ENCODE measurements at places on chromosomes 2 and 18.

DNA sequence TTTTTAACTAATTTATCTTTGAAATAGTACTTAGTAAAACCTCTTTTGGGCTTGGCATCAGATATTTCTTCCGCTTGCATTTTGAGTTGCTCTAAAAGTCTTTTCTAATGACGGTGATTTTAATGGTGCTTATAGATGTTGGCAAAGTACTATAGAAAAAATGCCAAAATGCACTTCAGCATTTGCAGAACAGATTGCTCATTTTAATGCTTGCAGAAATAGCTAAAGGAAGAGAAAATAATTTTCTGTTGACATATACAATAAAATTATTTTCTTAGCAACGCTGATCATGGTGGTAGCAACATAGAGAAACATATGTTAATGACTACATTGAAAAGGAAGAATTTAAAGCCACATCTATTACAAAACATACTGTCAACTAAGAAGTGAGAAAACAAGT, 170.7 kb downstream of the STK39 start:
- DNase-seq, result no peak

DNA sequence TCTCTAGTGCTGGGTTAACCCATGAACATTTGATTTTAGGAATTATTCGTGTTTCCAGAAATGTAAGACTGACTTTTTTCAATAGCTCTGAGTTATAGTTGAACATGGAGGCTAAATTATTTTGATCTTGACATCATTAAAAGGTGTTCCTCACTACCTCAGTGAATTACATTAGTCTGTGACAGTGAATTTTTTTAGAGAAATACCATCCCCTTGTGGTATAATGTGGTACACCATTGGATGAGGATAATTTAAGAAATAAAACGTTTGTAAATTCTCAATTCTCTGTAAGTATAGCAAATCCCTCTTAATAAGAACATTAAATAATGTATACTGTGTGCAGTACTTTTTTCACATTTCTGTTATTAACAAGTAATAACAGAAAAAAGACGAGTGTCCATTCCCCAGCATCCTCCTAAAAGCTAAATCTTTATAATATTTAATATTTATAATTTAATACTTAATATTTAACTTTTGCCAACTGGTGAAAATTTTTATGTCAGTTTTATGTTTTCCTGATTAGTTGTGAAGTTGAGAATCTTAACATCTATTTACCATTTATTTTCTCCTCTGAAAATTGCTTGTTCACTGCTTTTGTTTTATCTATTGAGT, 70.3 kb upstream of the CWC22 start:
- DNase-seq, result no peak

DNA sequence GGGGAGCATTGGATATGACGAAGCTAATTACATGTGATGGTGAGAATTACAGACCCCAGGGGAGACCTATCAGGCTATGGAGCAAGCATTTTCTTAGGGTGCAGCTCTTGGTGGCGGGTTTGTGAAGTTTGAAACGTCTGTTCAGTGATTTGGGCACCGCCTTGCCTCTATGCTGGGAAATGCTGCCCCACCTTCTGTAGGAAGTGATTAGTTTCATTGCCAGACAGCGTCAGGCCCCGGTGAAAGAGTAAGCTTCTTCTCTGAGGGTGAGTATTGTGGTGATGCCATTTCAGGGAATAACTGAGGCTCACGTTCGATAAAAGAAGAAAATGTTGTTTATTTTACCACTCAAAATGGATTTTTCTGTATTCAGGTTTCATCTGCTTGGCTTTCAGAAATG, 186.2 kb upstream of the CDH2 start:
- DNase-seq, result no peak

DNA sequence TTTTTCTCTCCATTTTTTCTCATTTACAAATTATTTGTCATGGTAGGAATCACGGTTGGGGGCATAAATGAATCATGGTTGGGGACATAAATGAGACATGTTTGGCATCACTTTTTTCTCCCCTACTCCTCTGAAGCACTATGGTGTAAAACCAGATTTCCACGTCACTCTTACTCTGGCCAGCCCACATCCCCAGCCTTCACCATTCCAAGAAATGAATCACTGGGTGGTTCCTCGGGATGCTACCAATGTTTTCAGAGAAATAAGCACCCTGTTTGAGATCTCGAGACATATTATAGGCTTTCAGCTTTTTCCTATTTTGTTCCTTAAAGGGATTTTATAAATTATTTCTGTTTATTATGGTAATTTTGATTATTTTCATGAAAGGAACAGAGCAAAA, 155.0 kb upstream of the SLC8A1 start:
- DNase-seq, result no peak

- no peak for DNase-seq
These were observed 22.7 kb downstream of the KATNAL2 start for GRCh38 chr18:46939998-46940571.

DNA sequence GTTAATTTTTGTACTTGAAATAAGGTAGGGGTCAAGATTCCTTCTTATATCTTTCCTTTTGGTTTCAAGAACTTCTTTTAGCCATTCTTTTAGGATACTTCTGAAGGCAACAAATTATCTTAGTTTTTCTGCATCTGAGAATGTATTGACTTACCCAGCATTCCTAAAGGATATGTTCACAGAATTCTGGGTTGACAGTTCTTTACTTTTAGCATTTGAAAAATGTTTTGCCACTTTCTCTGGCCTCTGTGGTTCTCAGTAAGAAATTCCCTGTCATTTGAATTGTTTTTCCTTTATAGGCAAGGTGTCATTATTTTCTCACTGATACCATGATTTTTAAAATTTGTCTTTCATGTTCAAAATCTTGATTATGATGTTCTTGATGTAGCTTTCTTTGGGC, 162.4 kb downstream of the GALNT1 start:
- no peak for DNase-seq

DNA sequence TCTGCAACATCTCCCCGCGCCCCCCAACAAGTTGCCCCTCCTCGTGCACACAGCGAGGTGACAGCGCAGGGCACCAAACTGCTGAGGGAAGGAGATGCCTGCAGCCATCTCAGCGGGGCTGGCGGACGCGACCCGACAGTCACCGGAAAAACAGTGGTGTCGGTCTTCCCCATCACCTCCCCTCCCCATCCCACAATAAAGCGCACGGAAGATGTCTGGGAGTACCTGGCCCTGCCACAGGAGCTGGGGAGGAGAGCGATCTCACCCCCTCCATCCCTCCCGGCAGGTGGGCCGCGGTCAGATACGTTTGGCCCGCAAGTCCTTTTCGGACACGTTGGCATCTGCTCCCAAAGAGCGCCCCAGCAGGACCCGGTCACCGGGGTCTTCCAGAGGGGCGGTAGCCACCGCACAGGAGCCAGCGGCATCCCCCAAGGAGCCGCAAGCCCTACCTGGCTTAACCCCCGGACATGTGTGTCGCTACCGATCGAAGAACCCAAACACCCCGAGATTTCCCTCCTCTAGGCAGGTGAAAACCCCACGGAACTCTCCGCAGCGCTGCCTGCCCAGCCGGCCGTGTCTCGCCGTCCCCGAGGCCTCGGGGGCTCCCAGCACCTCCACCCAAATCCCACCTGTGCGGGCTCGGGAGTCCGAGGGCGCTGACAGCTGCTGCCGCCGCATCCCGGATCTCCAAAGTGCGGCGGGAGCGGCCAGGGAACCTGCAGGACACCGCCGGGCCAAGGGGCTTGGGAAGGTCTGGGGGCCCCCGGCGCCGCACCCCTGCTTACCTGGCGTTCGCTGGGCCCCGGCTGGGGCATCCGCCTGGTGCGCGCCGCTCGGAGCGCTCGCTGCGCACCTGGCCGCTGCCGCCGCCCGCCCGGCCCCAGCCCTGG, 657 bp downstream of the ATP8B1 start:
- no peak for DNase-seq

DNA sequence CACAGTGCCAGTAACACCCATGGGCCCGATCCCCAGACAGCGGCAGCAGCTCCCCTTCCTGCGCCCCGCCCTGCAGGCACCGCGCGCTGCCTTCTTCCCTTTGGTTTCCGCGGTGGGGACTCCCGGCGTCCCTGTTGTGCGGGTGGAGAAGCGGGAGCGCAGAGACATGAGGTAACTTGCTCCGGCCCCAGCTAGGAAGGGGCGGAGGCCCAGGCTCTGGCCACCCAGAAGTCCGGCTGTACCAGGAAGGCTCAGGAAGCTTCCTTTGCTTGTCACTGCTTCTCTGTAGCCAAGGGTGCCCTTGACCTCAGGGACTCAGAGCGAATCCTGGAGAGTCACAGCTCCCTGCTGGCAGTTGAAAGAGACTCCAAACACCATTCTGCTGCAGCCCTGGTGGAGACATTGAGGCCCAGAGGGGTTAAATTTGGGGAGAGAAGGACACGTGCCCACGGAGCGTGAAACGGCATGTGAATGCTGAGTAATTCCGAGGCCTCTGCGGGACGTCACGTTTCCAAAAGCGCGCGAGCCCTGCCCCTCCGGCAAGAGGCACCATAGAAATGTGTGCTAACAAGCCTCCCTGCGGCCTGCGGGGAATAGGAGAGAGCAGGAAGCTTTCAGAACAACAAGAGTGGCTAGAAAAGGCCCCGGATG, 6.7 kb upstream of the ADCY3 start:
- no peak for DNase-seq

- no peak for DNase-seq
These were observed 44.5 kb downstream of the PKP4 start for GRCh38 chr2:158501301-158501700.

- DNase-seq, result no peak
These were observed 97.6 kb downstream of the C1D start for GRCh38 chr2:67965246-67965645.

- no peak for DNase-seq
These were observed 3.5 kb downstream of the CDK5R2 start for GRCh38 chr2:218962859-218963492.
